Effector memory CD4-positive, alpha-beta T cell (primary cell): ENCODE measurements at places on chromosomes 2 and 18.

DNA sequence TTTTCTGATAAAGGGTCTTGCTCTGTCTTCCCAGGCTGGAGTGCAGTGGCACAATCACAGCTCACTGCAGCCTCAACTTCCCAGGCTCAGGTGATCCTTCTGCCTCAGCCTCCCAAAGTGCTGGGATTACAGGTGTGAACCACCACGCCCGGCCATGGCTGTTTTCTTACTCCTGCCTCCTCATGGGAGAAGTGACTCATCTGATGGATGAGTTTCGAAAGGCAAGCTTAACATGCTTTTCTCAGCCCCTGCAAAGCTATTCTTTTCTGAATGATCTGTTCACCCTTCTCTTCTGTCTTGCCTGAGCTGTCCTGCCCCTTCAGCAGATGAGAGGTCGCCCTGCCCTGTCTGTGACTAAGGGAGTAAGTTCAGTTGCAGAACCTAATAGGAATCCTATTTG is 929 bp upstream of the CREG2 start:
- no peak for DNase-seq

DNA sequence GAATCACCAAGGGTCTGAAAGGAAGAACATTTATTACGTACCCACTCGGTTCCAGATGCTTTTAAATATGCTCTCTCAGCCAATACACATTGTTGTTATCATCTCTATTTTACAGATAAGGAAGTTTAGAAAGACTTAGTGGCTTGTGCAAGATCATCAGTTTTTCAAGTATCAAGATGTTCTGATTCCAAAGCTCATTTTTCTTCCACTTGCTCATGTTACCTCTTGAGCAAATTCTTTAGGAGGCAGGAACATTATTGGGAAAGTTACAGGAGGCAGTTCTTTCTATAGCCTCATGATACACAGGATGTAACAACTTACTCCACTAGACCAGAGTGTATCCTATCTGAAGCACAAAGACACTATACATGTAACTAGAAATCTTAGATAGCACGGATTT is 65.0 kb upstream of the MMADHC start:
- no peak for DNase-seq

- no peak for DNase-seq
Measured at GRCh38 chr2:64260093-64260803, 116.0 kb upstream of the PELI1 start.

DNA sequence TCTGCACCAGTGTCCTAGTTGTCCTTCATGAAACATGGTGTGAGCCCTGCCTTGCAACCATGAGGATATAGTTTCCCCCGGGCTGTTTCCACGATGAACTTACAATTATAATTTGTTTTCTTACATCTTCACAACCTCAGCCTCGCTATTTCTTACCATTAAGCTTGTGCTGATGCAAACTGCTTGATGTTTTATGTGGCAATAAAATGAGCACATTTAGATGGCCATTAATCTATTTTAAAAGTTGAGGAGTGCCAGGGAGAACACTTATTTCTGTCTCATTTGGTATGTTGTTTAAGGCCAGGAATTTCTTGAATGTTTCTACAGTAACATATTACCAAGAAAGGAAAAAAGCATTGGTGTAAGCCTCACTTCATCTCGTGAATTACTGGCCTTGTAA is 214.5 kb upstream of the SLC8A1 start:
- DNase-seq: no peak

DNA sequence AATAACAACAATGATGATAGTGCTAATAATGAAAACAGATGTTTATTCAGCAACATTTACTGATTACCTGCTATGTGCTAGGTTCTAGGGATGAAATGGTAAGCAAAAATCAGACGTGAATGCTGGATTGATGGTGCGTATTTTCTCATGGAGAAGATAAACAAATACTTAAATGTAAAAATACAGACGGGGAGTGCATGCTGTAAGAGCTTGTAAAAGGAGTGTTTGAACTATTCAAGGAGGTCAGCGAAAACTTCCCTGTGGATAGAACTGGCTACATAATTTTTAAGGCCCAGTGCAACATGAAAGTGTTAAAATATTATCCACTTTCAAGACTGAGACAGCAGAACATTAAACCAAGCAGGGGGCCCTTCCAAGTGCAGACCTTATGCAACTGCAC is 22.1 kb downstream of the MTX2 start:
- no peak for DNase-seq

- DNase-seq: no peak
Measured at GRCh38 chr18:74506448-74507084, 10.4 kb downstream of the CNDP2 start.

- no peak for DNase-seq
Measured at GRCh38 chr2:112566104-112566503, 18.3 kb upstream of the CHCHD5 start.

DNA sequence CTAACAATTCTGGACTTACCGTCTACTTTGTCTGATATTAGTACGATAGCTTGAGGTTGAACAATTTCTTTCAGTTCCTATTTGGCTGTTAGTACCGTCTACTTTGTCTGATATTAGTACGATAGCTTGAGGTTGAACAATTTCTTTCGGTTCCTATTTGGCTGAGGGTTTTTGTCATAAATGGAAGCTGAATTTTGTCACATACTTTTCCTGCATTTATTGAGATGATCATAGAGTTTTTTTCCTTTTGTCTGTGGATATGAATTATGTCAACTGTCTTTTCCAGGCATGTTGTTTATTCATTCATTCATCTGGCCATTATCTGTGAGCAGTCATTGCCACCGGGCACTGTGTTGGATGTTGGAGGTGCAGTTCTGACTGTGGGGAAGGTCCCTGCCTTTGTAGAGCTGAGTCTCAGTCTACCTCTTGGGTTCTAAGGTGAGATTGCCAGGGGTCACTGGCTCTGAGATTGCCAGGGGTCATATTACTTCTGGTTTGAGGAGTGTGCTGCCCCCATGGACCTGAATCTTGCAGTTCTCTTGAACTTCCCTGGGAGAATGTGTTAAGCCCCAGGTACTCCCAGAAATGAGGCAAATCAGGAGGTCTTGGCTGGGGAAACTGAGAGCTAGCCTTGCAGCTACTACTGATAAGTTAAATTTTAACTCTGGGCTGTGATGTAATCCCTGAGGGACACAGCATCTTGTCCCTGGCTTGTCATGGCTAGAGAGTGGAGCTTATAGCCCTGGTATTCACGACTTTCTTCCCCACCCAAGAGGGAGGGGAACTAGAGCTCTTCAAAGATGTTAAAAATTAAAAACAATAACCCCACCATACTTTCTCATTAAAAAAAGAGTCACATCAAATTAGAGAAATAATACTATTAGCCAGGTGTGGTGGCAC is 89.1 kb upstream of the MBOAT2 start:
- DNase-seq: no peak

DNA sequence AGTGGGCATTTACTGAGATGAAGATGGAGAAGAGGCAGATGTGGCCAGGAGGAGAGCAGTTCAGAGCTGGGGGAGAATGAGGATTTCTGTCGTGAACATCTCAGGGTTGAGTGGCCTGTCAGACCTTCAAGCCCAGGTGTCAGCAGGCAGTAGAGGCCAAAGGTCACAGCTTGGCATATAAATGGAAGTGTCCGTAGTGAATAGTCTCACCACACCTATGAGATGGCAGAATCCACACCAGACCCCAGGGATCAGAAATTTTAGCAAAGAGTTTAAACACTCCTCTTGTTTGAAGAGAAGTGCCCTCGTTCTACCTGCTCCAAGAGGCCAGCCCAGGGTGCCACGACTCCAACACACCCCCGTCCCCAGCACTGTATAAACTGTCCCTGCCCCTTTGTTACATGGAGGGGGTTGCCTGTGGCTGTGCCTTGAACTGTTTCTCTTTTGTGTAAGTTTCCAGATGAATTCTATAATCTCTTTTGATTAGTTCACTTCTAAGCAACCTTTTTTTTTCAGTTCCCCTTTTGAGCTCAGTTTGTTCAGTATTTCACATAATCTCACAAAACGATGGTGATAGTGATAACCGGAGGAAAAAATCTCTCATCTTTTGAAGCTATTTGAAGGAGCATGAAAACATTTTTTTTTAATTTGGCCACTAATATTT is 69.0 kb upstream of the TTC39C start:
- DNase-seq: no peak

- peak; percentile 59 for DNase-seq
Measured at GRCh38 chr2:219247678-219248642, 2.7 kb downstream of the STK16 start.

DNA sequence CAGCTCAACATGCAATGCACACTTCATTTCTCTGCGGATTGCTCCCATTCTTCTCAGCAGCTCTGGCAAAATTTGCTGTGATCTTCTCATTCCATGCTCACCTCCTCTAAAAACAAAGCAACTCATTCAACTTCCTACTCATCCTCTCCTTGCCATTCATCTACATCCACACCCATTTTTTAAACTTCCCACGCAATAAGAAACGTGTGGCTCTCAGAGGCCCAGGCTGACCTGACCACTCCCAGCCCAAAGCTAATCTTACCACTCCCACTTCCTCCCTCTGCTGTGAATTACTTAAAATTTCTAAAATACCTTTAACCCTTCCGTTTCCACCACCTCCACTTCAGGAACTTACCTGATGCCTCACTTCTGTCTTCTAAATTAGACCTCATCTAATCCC is 15.2 kb downstream of the ABCB11 start:
- no peak for DNase-seq

DNA sequence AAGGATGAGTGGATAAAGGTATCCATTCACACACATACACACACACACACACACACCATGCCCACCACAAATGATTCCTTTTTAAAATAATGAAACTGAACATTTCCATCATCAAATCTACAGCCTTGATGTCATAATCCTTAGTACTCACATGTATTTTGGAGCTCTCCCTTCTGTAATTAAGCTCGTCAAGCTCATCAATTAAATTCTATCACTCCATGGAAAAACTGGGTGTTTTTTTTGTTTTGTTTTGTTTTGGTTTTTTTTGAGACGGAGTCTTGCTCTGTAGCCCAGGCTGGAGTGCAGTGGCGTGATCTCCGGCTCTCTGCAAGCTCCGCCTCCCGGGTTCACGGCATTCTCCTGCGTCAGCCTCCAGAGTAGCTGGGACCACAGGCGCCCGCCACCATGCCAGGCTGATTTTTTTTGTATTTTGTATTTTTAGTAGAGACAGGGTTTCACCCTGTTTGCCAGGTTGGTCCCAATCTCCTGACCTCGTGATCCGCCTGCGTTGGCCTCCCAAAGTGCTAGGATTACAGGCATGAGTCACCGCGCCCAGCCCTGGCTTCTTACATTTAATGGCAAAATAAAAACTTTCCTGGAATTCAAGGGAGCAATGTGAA is 78.6 kb upstream of the RGPD4 start:
- no peak for DNase-seq

DNA sequence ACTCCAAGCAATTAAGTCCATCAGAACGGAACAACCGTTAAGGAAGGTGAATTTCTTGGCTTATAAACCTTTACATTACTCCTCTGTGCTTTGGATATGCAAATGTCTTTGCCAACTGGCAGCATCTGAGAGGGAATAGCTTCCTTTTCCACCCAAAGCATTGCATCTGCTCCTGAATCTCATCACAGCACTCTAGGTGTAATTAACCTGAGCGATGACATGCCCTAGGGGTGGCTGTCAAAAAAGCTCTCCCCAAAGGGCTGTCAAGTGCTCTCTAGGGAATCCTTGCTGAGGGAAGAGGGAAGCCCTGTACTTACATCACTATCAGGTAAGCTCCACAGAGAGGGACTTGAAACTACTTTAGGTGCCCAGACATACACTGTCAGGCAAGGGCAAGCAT is 5.5 kb upstream of the SMARCAL1 start:
- DNase-seq: no peak

GRCh38 chr18:68735483-68736343 is 20.8 kb upstream of the TMX3 start:
- DNase-seq: no peak

GRCh38 chr2:31318361-31319336 is 84.7 kb downstream of the EHD3 start:
- DNase-seq: no peak

GRCh38 chr2:127053731-127054603 is 53.0 kb downstream of the BIN1 start:
- no peak for DNase-seq

- DNase-seq: no peak
Measured at GRCh38 chr2:50872543-50872942, 159.4 kb downstream of the NRXN1 start.

- DNase-seq: no peak
Measured at GRCh38 chr18:64444819-64445218, 295.9 kb upstream of the LINC00305 start.

GRCh38 chr2:34005901-34006300 is 406.8 kb upstream of the FAM98A start:
- DNase-seq: no peak

GRCh38 chr2:29238497-29238896 is 123.3 kb downstream of the CLIP4 start:
- DNase-seq: no peak

- no peak for DNase-seq
Measured at GRCh38 chr18:3526421-3527354, 76.7 kb downstream of the TGIF1 start.

DNA sequence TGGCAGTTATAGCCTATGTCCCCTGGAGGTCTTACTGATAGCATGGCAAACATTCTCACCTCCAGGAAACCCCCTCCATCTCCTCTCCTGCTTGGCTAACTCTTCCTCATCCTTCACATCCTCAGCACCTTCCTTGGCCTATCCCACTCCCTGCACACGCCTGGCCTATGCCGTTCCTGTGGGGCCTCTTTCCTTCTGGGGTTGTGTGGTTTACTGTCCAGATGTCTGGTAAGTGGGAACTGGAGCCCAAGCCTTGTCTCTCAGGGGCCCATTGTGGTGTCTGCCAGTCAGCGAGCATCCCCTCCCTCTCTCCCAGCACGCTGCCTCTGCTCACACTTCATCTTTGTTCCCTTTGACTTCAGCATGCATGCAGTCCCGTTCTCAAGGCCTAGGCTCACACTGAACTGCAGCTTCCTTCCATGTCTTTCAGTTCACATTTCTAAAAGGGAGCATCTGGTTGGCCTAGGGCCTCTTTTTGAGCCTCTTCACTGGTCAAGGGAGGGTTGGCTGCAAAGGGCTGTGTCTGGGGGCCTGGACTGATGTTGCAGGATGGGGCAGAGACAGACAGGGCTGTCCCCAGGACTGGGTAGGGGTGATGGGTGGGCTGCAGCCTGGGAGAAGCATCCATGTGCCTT is 13.1 kb downstream of the SPR start:
- no peak for DNase-seq

DNA sequence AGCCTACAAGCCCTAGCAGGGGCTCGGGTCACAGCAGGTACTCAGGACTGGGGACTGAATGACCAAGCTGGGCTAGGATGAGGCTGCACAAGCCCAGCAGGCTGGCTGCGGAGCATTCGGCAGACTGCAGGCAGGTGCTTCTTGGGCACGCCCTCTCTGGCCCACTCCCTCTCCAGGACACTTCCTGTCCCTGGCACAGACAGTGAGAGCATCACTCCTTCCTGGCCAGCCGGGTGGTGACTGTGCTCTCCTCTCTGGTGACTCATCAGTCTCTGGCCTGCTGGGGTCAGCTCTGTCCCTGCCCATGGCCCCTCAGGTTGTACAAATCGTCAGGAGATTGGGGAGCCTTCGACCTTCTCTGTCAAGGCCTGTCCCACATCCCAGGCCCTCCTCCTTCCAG is 22.5 kb downstream of the C1QL2 start:
- no peak for DNase-seq

DNA sequence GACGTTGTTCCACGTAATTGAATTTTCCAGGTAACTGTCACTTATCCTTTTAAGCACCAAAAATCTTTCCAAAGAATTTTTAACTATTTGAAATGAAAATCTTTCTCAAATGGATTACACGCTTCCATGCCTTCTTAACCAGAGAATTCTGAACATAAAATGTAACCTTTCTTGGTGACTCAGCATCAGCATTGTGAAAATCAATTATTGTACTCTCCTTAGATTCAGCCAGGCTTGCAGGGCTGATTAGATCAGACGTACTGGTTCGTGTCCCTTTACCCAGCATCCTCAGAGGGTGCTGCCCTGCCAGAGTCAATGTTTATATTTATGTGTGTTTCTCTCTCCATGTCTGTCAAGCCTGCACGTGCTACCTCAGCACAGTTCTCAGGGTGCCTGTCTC is 623.9 kb downstream of the CNTNAP5 start:
- no peak for DNase-seq
